NCI-H1694 (cell line): ENCODE measurements at places on chromosomes 2 and 18.

DNA sequence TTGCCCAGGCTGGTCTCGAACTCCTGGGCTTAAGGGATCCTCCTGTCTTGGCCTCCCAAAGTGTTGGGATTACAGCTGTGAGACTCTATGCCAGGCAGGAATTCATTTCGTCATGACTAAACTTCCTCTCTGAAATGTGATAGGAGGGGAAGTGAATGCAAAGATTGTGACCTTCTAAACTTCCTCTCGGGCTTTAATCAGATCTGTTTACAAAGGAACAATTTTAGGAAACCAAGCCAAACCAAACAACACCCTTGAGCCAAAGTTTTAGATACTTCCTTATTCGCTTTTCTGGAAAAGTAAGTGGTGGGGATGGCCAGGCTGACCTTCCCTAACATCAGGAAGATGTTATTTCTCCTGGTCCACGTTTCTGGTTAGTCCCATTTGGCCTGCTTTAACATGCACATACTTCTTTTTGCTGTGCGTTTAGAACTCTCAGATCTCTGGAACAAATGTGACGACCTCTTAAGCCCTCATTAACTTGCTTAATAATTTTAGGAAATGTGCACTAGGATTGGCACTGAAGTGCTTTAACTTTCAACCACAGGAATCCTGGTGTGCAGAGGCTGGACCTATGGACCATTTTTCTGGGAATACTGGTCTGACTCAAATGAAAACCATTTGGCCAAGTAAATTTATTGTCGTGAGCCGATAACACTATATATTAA, 33.2 kb upstream of the YES1 start:
- no peak for DNase-seq

GRCh38 chr18:40534723-40535122, 1420.3 kb upstream of the PIK3C3 start:
- DNase-seq = no peak

GRCh38 chr18:3250237-3251107, 2.9 kb downstream of the MYL12A start:
- DNase-seq = no peak

DNA sequence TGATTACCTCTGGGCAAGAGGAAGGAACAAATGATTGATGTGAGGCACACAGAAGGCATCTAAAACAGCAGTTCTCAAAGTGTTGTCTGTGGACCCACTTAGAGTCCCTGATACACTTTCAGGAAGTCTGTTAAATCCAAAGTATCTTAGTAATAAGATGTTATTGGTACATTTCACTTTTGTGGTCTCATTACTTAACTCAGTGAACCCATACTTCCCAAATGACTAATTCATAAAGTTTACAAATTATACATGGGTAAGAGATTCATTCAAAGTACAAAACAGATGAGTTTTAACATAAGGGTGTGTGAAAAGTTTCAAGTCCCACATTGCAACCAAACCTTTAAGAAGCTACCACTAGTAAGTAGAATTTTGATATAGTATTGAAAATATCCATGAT, 440.5 kb downstream of the NUP35 start:
- DNase-seq = no peak

DNA sequence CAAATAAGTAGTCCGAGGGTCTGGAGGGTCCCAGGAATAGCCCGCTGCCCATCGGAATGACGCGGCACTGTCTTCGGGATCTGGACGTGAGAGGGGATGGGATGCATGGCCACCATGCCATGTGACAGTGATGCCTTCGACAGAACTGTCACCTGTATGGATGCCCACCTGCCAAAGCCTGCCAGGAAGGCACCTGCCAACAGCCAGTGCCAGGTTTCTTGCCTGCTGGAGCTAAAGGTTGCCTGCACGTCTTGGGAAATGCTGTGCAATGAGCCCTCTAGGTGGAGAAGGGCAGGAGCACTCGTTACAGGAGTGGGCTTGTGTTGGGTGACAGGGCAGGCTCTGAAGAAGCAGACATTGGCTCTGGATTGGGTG, 20.5 kb downstream of the GPR35 start:
- no peak for DNase-seq
